ENCODE measurements at places on chromosomes 11 and 22.

- no peak for DNase-seq
Measured at GRCh38 chr11:95516786-95517185, 272.8 kb downstream of the FAM76B start.

- no peak for DNase-seq
Measured at GRCh38 chr11:20010156-20010850, 150.0 kb downstream of the DBX1 start.

DNA sequence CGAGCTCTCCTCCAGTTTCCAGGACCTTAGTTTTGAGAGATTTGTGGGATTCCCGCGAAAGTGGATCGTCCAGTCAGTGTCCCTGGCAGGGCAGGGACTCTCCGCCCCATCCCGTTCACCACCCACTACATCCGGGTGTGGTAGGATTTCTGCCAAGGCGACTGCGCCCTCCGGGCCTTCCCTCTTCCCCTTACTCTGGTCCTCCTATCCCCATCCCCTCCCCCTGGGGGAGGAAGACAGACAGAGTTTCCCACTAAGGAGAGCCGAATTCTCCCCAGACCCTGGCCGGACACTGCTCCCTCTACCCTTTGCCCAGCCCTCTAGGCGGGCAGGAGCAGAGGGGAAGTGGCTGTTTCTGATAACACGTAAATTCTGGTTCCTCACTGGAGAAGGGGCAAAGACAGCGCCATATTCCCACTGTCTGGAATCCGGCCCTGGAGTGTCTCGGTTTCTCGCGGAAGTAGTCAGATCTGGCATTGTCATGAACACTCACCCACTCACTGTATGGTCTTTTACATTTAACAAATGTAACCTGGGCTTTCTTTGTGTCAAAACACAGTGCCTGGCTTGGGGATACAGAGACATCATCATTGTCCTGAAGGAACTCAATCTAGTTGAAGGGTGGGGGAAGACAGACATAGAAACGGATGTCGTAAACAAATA is 1.1 kb upstream of the NECTIN1 start:
- DNase-seq = no peak

DNA sequence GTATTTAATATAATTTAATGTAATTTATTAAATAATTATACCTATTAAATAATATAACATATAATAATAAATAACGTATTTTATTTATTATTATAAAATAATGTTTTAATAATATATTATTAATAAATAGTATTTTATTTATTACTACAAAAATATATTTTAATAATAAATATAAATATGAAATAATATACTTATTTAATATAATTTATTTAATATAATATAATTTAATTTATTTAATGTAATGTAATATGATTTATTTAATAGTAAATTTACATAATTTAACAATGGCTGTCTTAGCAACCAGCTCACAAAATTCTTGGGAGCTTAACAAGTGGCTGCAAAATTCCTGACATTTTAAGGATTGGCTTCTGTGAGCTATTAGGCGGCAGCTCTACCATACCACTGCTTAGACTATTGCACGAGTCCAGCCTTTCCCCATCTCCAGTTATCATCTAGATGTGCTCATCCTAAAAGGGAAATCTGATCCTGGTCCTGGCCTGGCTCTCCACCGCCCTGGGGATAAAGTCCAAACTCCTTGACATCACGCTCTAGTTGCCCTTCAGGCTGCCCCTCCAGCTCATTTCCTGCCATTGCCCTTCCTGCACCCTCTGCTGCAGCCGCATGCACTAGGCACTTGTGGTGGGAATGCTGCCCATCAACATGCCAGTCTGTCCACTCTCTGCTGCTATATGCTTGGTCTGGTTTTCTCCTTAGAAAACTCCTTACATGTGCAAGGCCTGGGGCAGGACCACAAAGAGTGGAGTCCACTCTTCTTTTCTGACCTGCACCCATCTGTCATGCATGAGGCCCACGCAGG is 9.8 kb downstream of the MMP20 start:
- DNase-seq = no peak

GRCh38 chr22:38109371-38110001 is 998 bp downstream of the BAIAP2L2 start:
- no peak for DNase-seq

GRCh38 chr22:46042786-46043185 is 65.8 kb upstream of the WNT7B start:
- no peak for DNase-seq

GRCh38 chr11:102276362-102276761 is 40.9 kb upstream of the BIRC3 start:
- DNase-seq = no peak

DNA sequence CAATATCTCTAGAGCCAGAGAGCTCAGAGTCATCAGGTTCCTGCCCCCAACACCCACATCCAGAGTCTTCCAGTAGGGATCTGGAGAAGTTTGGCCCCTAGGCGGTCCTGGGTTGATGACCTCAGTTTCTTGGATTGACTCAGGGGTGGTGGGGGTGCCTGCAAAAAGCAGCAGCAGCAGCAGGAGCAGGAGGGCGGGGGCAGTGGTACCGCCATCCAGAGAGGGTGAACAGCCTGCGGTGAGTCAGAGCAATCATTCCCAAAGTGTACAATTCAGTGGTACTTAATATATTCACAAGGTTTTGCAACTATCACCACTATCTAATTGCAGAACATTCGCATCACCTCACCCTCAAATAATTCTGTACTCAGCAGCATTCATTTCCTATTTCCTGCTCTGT is 9.9 kb upstream of the SEC14L3 start:
- DNase-seq = no peak

- DNase-seq = no peak
Measured at GRCh38 chr22:21858025-21858764, 9.2 kb downstream of the MAPK1 start.

DNA sequence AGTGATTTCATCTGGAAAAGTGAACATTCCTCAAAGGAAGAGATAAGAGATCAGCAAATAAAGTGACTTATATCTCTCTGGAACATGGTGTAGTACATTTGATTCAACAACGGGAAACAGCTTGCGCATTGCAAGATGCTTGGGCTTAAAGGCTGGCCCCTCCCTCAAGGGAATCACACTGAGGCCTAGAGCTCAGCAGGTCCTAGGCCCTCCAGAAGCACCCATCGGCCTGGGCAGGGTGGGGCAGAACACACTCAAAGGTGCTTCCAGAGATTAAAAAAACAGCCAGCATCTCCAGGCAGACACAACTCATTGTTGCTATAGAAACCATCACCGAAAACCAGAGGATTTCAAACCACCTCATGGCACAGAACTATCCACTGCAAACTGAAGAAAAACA is 69.0 kb upstream of the ARFGAP3 start:
- DNase-seq = no peak

- no peak for DNase-seq
Measured at GRCh38 chr22:28024422-28024888, 105.4 kb upstream of the PITPNB start.

DNA sequence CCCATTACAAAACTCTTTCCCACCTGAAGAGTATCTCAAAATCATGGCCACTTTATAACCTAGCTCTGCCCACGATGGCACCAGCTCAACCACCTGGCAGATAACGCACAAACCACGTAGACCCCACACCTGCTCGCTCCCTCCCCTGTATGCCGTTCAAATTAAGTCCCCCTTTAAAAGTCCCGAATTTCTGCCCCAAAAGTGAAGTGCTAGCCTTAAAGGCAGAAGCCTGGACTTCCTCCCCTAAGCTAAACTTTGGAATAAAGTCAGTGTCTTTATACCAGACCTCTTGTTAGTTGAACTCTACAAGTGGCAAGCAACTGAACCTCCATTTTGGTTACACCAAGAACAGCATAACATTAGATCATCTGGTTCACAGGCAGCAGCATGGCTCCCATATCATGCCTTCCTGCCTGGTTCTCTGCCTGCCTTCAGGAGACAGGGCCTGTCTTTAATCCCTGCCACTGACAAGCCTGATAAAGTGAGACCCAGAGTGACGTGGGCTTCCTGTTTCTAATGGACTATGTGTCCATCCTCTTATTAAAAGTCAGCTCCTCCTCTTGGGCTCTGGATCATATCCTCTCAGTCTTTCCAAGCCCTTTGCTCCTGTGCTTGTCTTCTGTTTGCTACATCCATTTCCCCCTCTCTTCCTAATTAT is 32.6 kb upstream of the NNMT start:
- DNase-seq = no peak

GRCh38 chr11:78341841-78342240 is 75.8 kb downstream of the GAB2 start:
- DNase-seq = no peak

DNA sequence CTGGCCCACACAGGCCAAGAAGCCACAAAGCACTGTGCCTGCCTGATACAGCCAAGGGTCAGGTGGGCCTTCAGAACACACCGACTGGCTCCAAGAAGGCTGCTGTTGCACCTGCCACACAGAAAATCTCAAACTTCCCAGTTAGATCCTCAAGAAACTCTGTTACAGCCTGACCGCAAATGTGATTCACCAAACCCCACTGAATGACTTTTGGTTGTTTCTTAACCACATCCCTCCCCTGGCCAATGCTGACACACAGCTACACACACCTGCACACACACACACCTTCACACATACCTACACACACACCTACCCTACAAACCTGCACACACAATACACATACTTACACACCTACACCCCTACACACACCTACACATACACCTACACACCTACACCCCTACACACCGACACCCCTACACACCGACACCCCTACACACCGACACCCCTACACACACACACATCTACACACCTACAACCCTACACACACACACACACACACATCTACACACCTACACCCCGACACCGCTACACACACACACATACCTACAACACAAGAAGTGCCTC is 31.5 kb downstream of the CDKN1C start:
- no peak for DNase-seq

DNA sequence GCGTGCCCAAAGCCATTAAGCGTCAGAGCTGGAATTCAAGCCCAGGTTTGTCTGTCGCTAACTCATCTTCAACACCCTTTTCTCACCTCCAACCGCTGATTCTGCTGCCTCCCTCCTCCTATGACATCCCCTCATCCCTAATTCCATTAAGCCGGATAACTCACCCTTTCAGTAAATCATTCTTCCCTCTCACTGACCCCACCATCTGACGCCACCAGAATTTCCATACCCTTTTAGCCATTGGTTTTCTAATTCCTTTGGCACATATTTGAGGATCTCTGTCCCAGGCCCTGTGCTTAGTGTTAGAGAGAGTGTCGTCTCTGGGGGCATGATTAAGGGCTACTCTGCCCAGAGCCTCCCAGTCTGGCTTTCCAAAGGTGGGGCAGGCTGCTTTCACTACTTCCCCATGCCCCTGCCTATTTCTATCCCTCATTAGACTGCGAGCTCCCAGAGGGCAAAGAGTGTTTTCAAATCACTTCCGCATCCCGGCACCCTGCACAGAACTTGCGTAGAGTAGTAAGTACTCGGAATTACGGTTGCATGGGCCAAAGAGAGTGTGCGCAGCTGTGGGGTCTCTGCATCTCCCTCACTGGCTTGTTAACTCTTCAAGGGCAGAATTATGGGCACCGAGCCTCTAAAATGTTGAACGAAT is 3.9 kb downstream of the KLHL35 start:
- DNase-seq = no peak

DNA sequence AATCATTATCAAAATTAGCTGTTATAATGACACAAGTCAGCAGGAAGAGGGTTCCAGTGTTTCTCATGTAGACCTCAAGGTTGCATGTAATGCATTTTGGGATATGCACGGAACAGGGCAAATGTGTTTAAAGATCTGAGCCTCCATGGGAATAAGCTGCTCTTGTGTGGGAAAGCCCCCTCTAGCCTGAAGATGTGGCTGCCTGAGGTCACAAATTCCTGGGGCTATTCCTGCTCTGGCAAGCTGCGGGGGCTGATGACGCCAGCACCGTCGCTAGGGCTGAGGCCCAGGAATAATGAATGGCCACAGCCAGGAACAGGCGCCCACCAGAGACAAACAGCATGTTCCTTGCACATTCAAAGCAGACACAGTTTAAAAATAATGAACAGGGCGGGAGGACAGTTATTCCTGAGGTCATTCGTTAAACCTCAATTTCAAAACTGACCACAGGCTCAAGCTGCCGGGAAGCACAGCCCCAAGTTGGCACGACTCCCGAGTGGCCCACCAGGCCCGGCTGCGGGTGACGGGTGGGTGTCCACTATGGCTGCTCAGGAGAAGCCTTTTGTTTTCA is 11.7 kb downstream of the OSBPL5 start:
- DNase-seq = no peak

DNA sequence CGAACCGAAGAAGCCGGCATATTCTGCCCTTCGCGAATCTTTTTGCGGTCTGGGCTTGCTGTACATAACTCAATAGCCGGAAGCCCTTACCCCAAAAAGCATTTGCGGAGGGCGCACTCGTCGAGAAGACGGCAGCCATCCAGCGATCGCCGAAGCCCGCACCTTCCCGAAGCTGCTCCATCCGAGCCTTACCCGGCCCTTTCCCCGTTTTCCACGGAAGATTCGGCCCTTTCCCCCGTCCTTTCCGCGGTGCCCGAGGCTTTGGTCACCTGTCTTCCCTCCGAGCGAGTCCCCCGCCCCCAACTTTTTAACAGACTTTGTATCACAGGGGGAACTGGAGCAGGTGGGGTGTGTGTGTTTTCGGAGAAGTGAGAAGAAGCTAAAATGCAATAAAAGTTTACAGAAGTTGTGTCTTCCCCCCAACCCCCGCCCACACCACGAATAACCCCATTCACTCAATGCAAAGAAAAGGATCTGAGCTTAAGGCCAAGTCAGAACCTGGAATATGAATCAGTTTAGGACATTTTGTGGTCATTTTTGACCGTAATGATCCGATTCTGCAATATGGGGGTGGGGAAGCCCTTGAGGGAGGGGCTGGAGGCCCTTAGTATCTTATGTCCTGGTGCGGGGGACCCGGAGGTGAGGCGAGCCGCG is 99.0 kb upstream of the HSD17B12 start:
- DNase-seq = no peak

DNA sequence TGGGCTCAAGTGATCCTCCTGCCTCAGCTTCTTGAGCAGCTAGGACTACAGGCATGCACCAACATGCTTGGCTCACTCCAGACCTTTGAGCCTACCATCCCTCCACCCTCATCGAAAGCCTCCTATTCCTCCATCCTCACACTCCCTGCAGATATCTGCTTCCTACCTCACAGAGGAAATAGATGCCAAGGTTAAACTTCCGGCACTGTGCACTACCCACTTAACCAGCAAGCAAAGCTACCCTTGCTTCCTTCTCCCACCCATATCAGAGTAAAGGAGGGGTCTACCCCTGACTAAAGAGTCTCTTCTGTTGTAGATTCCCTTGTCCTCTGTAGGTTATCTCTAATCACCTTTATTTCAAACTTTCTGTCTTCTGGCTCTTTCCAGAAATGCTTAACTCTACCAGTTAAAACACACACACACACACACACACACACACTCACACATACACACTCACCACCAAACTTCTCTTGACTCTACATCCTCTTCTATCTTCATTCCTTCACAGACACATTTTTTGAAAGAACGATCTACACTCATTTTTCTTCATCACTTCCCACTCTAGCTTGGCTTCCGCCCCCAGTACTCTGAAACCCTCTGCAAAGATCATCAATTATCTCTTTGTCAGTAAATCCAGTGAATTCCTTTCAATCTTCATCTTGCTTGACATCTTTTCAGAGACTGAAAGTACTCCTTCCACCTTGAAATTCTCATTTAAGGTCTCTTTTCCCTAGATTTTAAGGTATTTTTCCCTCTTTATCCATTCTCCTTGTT is 10.9 kb upstream of the SIK2 start:
- DNase-seq = no peak

- no peak for DNase-seq
Measured at GRCh38 chr11:33334627-33335026, 77.4 kb downstream of the HIPK3 start.

- DNase-seq = no peak
Measured at GRCh38 chr11:7691759-7692350, 14.4 kb downstream of the OVCH2 start.

GRCh38 chr11:111001986-111002611 is 243.4 kb upstream of the POU2AF2 start:
- no peak for DNase-seq

All from stimulated activated CD4-positive, alpha-beta T cell treated with anti-CD3 and anti-CD28 coated beads, Interleukin-15, amount 100 ng/mL, for 1 hour (primary cell).